Urothelium cell line (cell line): ENCODE measurements at places on chromosomes 5 and 9.

GRCh38 chr5:113108485-113108884 lies 131.9 kb downstream of the DCP2 start:
- no peak for DNase-seq

DNA sequence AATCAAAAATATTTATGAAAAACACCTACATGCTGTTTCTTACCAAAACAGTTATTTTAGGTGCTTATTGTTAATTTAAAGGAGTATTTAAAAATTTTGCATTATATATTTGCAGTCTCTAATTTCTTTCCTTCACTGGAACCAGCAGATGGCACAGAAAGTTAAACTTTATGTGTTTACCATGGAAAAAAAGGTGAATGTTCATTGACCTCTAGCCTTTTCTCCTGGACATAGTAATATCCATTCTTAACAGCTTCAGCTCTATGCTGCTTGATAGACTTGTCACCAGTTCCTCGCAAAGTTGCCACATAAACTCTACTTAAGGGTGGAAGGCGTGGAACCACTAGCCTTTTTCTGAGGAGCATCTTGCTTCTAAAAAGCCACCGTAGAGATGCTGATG lies 38.7 kb upstream of the NUDT12 start:
- DNase-seq, result no peak

GRCh38 chr5:111043712-111044506 lies 27.6 kb upstream of the TSLP start:
- DNase-seq, result no peak

DNA sequence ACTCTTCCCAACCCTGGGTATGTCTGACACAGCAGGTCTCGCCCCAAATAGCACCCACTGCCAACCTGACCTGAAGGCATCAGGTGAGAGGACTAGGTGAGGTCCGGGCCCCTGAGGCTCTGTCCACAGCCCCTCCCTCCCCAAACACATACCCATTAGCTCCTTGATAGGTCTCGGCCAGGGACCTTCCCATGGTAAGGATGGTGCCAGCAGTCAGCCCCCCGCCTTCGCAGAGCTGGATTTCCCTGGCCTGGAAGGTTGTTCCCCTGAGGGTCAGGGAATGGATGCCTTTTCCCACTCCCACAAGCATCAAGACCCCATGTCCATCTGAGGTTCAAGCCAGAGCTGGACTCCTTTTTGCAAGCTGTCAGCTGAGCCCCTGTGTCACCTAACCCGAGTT lies 2.7 kb downstream of the ENHO start:
- no peak for DNase-seq

GRCh38 chr9:90054810-90055209 lies 450.0 kb downstream of the GADD45G start:
- no peak for DNase-seq

- DNase-seq, result no peak
These were observed 30.3 kb downstream of the SLC25A48 start for GRCh38 chr5:135864503-135865435.

DNA sequence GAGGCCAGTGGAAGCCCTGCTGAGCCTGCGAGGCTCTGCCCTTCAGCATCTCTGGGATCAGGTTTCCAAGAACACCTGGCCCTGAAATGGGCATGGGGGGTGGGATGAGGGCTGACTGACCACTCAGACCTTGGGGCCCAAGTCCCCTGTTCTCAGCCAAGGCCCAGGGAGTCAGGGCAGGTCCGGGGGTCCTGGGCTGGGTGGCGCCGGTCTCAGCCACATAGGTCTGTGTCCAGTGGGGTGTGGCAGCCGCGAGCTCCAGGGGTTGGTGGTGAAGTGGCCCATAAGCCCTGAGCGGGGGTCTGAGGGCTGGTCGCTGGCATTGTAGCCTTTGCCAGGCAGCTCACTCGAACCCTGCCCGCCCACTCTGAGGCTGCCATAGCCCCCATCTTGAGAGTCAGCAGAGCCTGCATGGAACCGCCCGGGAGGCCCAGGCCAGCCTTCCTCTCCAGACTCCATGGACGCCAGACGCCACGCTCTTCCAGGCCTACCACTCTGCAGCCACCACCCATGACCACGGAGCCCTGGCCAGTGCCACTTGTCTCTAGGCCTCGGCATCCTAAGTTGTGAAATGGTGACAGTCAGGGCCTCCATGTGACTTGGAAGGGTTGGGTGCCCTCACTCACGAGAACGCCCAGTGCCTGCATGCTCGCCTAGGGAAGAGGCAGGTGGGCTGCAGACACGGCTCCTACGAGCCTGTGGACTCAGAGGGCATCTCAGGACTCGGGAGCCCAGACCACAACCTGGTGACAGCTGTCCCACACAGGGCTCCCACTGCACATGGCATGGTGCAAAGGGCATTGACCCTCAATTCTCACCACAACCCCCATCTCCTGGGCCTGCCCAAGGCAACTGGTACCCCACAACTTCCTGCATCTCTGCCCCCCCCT lies 6.7 kb upstream of the DBH start:
- DNase-seq, result no peak

- peak; percentile 78 for DNase-seq
These were observed 30.3 kb downstream of the FGF1 start for GRCh38 chr5:142655339-142656267.

DNA sequence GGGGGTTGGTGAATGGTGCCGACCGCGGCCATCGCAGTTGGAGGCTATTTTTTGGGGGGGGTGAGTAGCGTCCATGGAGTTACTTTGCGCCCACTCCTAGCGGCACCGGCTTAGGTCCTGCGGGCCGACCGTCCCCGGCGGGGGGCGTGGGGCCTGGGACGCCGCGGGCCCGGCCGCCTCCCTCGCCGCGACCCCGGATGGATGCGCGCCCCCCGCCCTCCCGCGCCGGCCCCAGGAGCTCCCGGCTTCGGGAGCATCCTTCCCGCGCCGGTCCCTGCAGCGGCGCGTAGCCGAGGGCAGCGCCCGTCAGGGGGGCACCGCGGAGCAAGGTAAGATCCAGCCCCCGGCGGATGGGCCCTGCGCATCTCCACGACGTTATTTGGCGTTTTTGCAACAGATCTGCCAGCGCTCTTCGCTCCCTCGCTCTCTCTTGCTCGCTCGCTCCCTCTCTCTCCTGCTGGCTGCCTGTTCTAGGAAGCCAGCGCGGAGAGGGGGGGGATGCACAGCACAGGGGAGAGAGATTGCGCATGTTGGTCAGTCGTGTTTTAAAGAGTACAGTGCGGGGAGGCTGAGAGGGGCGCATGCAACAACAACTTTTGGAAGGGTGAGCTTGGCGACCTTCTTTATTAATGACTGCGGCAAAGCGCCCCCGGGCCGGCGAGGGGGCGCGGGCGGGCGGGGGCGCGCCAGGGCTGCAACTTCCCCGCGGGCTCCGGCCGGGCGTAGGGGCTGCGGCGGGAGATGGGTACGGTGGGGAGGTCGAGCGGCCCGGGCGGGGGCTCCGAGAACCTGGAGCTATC lies 413 bp downstream of the JADE2 start:
- peak; percentile 45 for DNase-seq

DNA sequence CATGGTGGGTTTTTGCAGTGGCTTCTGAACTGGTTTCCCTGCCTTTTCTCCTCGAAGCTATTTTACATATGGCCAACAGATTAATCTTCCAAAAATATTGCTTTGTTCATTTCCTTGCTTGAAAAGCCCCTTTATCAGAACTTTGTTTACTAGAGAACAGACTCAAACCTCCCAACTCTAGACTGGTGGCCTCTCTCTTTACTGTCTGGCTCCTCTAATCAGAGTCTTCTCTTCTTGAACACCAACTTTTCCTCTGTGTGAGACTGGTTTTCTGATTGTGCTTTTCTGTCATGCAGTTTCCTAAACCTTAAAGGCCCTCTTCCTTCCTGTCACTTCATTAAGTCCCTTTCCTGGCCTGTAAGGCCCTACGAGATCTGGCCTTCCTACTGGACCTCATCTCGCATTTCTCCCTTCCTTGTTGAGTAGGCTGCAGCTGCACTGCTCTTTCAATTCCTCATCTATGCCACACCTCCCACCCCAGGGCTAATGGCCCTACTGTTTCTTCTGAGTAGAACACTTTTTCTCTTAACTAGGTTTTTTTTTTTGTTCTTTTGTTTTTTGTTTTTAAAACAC lies 5.7 kb downstream of the C9orf43 start:
- no peak for DNase-seq

GRCh38 chr5:95843733-95844223 lies 21.3 kb upstream of the GLRX start:
- DNase-seq, result no peak

- no peak for DNase-seq
These were observed 32.5 kb upstream of the GNAQ start for GRCh38 chr9:78064075-78064474.

DNA sequence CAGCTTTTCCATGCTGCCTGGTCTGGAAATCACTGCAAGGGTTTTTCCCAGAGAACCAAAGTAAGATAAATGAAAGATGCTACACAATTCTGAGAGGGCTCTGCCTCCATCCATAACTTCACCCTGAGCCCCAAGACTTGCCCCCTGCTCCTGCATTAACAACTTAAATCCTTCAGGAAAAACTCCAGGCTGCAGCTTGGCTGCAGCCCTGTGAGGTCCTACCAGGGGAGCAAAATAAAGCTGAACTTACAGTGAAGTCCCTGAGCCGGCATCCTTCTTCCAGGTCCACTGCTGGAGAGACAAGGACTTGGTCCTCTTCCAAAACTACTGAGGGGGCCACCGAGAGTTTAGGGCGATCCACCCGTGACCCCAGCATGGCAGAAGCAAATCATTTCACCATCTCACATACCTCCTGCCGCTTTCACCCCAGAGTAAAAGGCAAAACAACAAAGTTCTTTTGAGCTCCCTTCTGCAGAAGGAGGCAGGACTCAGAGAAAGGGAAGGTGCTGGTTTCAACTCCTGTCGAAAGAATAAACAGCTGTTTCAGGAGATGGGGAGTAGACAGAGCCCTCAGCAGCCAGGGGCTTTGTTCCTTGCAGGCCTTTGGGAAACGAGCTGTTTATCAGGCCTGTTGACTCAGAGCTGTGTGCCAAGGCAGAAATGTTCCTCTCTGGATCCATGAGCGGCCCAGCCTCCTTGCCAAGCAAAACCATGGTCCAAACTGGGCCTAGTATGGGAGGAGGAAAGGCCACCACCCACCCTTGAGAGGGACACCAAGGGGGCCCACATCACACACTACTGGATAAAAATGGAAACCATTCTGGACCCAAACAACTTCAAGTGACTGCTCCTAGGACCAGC lies 20.6 kb downstream of the GGTA1 start:
- DNase-seq, result no peak

- DNase-seq, result no peak
These were observed 15.3 kb upstream of the KIF12 start for GRCh38 chr9:114114364-114114763.

- DNase-seq, result no peak
These were observed 121.7 kb downstream of the KCNIP1 start for GRCh38 chr5:170625221-170626165.

- no peak for DNase-seq
These were observed 75.4 kb upstream of the LRRTM2 start for GRCh38 chr5:138950421-138951031.
